Prostate gland (tissue), 2 donors: ENCODE measurements at places on chromosomes 2 and 18. TPM values are rescaled to one million over a fixed set of nuclear protein-coding genes. Genes with fewer than 3 reads are reported as not detected.
A peak's percentile ranks its signal among the peaks of the same experiment; 100 is the strongest.

GRCh38 chr2:11288431-11288830 is 56.0 kb downstream of the ROCK2 start:
- H3K4me1 ChIP-seq: no peaks in the 10 kb centered on the region
- no peak for DNase-seq
- H3K36me3 ChIP-seq: no peaks in the 10 kb centered on the region
- no peak overlapping the region for H3K4me3 ChIP-seq
- H3K27me3 ChIP-seq: no peaks in the 10 kb centered on the region

- peak overlapping the region; percentile 14 for H3K27ac ChIP-seq
- no peak overlapping the region for H3K4me3 ChIP-seq
- H3K36me3 ChIP-seq: no peaks in the 10 kb centered on the region
Observed at GRCh38 chr2:33051586-33052360, 105.0 kb downstream of the LTBP1 start.

- no peaks in the 10 kb centered on the region for H3K27me3 ChIP-seq
- H3K4me1 ChIP-seq: no peaks in the 10 kb centered on the region
- H3K27ac ChIP-seq: peak overlapping the region; percentile 73
- no peak for DNase-seq
- no peaks in the 10 kb centered on the region for H3K36me3 ChIP-seq
Observed at GRCh38 chr2:121348128-121348740, 63.2 kb upstream of the TFCP2L1 start.

RIT2 gene
- total RNA-seq: not detected

DNA sequence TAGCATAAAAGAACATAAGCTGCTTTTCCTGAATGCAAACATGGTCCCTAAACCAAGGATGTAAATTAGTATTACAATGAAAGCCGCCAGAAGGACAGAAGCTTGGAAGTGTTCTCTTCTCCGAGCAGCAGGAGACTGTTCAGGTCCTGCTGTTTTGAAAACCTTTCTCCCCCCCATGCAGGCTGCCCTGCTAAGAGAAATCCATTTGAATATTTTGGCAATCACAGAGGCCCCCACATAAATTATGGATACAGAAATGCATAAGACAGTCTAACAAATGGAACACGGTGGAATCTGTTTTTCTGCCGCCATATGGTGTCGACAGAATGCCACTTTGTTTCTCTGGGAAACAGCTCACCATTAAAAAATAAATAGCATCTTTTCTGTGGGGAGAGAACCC is 600.4 kb upstream of the KLHL29 start:
- no peaks in the 10 kb centered on the region for H3K4me1 ChIP-seq
- H3K4me3 ChIP-seq: no peak overlapping the region
- no peak overlapping the region for H3K27ac ChIP-seq
- no peak for DNase-seq
- H3K27me3 ChIP-seq: no peaks in the 10 kb centered on the region

- H3K36me3 ChIP-seq: no peaks in the 10 kb centered on the region
- H3K27ac ChIP-seq: peak overlapping the region; percentile 78
- DNase-seq: peak; percentile 69
- H3K27me3 ChIP-seq: no peaks in the 10 kb centered on the region
- peak overlapping the region; percentile 19 for H3K4me3 ChIP-seq
- peaks cover 27% of the 10 kb centered on the region for H3K4me1 ChIP-seq
Observed at GRCh38 chr2:241009601-241010530, 11.4 kb downstream of the SNED1 start.

SCYGR4 gene
- total RNA-seq: not detected

- no peaks in the 10 kb centered on the region for H3K4me1 ChIP-seq
- H3K27me3 ChIP-seq: no peaks in the 10 kb centered on the region
- DNase-seq: no peak
- no peak overlapping the region for H3K4me3 ChIP-seq
Observed at GRCh38 chr2:8445580-8445979, 236.3 kb upstream of the ID2 start.

GRCh38 chr2:43044093-43044681 is 182.2 kb downstream of the ZFP36L2 start:
- H3K27me3 ChIP-seq: no peaks in the 10 kb centered on the region
- H3K36me3 ChIP-seq: no peaks in the 10 kb centered on the region
- DNase-seq: no peak
- H3K4me3 ChIP-seq: no peak overlapping the region
- H3K4me1 ChIP-seq: no peaks in the 10 kb centered on the region

DNA sequence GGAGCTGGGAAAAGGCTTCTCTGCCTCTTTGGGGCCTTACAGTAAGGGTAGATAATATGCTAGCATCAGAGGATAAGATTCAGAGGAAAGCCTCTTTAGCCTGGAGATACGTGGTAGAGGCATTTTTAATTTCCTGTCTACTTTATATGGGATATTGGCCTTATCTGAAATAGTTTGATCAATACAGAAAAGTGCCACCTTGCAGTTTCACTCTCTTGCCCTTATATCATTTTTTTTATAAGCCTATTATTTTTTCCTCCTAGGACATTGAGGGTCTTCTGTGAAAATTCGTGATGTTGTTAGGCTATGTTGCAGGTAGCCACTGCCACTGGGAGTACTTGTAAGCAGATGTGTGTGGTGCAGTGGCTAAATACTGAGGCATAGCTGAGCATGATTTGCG is 40.1 kb upstream of the TOGARAM2 start:
- no peaks in the 10 kb centered on the region for H3K4me1 ChIP-seq
- no peaks in the 10 kb centered on the region for H3K27me3 ChIP-seq
- no peak overlapping the region for H3K27ac ChIP-seq
- DNase-seq: no peak

- H3K27me3 ChIP-seq: no peaks in the 10 kb centered on the region
- H3K36me3 ChIP-seq: no peaks in the 10 kb centered on the region
- H3K4me3 ChIP-seq: no peak overlapping the region
- H3K27ac ChIP-seq: no peak overlapping the region
Observed at GRCh38 chr2:25014631-25015030, 27.2 kb upstream of the EFR3B start.

WNT6 gene
- 56.5 TPM for total RNA-seq

SLC20A1 gene
- total RNA-seq: 10.7 TPM

TUBA3E gene
- not detected for total RNA-seq

DNA sequence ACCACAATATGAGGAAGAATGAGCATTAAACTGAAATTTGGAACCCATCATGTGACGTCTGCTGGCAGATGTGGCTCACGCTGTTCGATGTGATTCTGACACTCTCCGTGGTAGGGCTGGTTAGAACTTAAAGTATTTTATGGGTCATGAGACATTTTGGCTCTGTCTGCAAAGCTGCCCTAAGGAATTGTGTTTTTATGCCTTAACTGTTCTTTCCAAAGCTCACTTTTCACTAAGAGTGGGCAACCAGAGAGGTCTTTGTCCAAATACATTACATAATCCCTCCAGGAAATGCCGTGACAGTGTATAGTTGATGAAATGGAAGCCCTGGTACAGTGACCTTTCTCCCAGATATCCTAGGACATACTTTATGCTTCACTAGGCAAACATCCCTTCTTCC is 119.1 kb downstream of the AQP4 start:
- DNase-seq: no peak
- no peaks in the 10 kb centered on the region for H3K27me3 ChIP-seq
- no peak overlapping the region for H3K4me3 ChIP-seq
- H3K27ac ChIP-seq: no peak overlapping the region
- H3K4me1 ChIP-seq: peaks cover 13% of the 10 kb centered on the region
- H3K36me3 ChIP-seq: no peaks in the 10 kb centered on the region

TOGARAM2 gene
- 0.62 TPM for total RNA-seq

DNA sequence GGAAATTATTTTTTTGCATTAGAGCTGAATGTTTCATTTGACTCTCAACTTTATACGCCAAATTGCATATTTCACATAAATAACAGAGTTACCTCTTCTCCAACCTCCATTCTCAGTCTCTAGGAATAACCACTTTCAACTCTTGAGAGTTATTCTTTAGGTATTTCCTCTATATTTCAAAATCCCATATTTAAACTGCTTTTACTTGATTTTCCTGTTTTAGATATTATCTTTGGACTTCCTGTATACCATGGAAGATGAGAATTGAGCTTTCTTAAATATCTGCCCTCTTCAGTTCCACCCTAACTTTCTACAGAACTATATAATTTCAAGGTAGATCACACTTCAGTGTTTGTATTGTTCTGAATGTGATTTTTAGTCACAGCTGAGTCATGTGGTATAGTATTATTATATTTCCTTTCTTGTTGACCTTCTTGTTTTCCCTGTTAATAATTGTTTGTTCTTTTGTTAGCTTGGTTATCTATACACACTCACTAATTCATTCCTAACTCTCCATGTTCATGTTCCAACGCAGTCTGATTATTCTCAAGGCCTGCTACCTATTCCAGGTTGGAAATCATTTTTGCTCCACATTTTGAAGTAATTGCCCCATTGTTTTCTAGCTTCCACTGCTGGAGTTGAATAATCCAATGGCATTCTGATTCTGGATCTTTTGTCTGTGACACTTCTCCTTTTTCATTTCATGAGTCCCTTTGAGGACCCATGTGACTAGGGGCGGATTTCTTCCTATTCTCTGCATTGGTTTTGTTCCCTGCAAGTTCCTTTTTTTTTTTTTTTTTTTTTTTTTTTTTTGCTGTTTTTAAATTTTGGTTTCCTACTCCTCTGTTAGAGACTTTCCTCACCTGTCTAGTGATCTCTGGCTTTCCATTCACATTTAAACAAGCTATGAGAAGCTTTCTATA is 156.8 kb upstream of the RBMS1 start:
- no peaks in the 10 kb centered on the region for H3K27me3 ChIP-seq
- H3K27ac ChIP-seq: no peak overlapping the region
- H3K36me3 ChIP-seq: no peaks in the 10 kb centered on the region
- no peak overlapping the region for H3K4me3 ChIP-seq
- H3K4me1 ChIP-seq: peaks cover 4% of the 10 kb centered on the region
- no peak for DNase-seq

DNA sequence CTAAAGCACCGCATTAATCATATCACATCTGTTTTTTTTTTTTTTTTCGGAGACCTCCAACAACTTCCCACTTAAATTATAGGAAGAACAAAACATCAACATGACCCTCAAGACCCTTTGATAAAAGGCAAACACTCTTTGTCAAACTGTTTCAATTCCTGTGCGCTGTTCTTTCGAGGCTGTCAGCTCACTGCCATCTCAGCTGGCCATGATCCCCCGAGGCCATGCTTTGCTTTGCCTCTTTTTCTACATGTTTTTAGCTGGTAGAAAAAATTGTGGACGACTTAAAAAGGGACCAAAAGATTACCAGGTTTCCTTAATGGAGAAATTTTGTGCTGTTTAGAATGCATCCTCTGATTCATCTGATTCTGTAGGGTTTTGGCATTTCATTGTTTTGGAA is 138.2 kb downstream of the DPP10 start:
- H3K27ac ChIP-seq: no peak overlapping the region
- no peaks in the 10 kb centered on the region for H3K27me3 ChIP-seq
- no peaks in the 10 kb centered on the region for H3K36me3 ChIP-seq
- DNase-seq: no peak
- H3K4me3 ChIP-seq: no peak overlapping the region

NPPC gene
- total RNA-seq: 3.2 TPM

DNA sequence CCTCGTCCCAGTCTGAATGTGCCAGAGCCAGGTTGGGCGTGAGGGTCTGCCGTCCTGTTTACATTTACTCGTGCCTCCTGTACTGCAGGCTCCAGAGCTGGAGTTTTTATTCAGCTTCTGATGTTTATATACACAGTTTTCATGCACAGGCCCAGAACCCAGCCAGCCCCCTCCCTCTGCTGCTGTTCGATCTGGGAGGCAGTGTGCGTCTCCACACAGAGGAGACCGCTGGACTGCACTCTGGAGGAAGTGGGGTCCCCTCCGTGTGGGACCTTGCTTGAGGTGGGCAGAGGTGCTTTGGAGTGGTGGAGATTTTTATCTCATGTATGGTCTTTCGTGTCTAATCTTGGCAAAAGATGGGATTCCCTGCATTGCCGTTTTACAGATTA is 90.6 kb downstream of the GLI2 start:
- H3K27me3 ChIP-seq: no peaks in the 10 kb centered on the region
- H3K36me3 ChIP-seq: no peaks in the 10 kb centered on the region
- H3K4me1 ChIP-seq: no peaks in the 10 kb centered on the region
- no peak for DNase-seq
- no peak overlapping the region for H3K27ac ChIP-seq

- H3K4me3 ChIP-seq: no peak overlapping the region
- H3K27ac ChIP-seq: peak overlapping the region; percentile 46
- DNase-seq: no peak
- no peaks in the 10 kb centered on the region for H3K27me3 ChIP-seq
- H3K4me1 ChIP-seq: peaks cover 6% of the 10 kb centered on the region
Observed at GRCh38 chr2:238420878-238421694, 5.6 kb upstream of the ASB1 start.

DNA sequence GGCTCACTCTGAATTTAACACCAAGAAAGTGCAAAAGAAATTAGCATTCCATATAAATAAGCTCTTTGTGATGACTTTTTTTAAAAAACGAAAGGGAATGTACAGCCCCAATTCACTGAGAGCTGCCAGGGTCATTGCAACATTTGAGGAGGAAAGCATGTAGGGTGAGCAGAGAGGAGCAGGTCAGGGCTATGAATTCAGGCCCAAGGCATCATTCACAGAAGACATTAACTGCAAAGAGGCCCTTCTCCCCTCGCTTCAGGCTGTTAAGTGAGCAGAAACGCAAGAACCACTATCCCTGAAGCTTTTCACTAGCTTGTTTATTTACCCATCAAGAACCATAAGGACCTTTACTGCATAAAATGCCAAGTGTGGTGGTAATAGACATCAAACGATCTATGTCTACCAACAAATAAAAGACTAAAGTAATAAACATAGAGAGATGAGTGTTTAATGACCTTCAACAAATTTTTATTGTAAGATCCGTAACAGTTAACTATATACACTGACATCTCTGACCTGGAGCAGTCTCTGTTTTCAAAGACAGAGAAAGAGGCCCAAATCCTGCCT is 333.1 kb upstream of the HNRNPA3 start:
- no peaks in the 10 kb centered on the region for H3K27me3 ChIP-seq
- H3K4me3 ChIP-seq: no peak overlapping the region
- no peak for DNase-seq
- H3K4me1 ChIP-seq: no peaks in the 10 kb centered on the region
- H3K27ac ChIP-seq: no peak overlapping the region
- H3K36me3 ChIP-seq: no peaks in the 10 kb centered on the region

UCN gene
- 4.2 TPM for total RNA-seq

GRCh38 chr2:236264256-236264655 is at the start of gene ASB18:
Gene ASB18 (minus strand): TSS chr2:236264406. CDS start chr2:236264345, 61 bp downstream.
- H3K4me3 ChIP-seq: no peak within 1 kb of the TSS
- H3K36me3 ChIP-seq: no peaks in the 10 kb centered on the region
- no peak for DNase-seq
- H3K27ac ChIP-seq: no peak within 1 kb of the TSS

DNA sequence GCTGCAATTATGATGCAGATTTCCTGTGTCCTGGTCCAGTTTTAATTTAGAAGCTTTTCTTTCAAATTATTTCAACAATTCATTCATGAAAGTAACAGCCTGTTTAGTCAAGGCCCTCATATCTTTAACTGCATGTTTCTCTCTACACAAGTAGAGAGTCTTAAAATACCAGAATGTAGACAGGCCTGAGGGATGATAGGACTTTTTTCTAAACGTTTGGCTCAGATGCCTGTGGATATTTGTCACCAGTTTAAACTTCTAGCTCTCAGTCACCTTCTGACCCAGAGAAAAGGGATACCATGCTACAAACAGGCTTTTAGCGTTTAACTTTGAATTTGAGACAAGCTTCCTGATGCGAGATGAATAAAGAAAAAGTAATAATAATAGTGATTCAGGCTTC is 15.7 kb downstream of the COL5A2 start:
- no peaks in the 10 kb centered on the region for H3K36me3 ChIP-seq
- no peak overlapping the region for H3K4me3 ChIP-seq
- no peak overlapping the region for H3K27ac ChIP-seq
- no peak for DNase-seq
- H3K4me1 ChIP-seq: no peaks in the 10 kb centered on the region
